ENCODE measurements at places on chromosomes 13 and 19. TPM values are rescaled to one million over a fixed set of nuclear protein-coding genes. Genes with fewer than 3 reads are reported as not detected.

DNA sequence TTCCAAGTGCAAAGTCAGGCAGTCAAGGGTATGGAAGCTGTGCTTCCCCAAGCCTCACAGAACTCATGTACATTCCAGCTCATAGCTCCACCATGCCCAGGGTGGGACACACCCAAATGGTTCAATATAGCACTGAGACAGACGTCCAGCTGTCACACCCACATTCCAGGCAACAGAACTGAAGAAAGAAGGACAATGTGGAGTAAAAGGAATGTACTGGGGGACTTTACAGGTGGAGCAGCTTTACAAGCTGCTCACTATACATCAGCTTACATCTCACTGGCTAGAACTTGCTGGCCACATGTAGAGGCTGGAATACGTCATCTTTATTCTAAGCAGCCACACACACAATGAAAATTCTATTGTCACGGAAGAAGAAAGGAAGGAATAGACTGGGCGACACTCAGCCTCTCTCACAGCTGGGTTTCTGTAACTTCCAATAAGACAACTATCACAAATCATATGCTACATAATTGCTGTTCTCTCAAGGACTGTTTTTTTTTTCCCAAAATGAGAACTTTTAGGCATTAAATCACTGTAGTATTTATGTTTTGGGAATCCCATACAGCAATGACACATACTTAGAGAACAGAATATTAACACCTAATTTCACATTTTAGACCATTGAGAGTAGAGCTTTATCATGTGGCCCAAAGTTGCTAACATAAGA is 86.1 kb downstream of the KLF12 start:
- no peaks in the 10 kb centered on the region for H3K4me1 ChIP-seq
- no peak overlapping the region for H3K4me3 ChIP-seq
- H3K27ac ChIP-seq, result no peak overlapping the region
- no peaks in the 10 kb centered on the region for H3K36me3 ChIP-seq

- no peaks in the 10 kb centered on the region for H3K36me3 ChIP-seq
- no peaks in the 10 kb centered on the region for H3K27me3 ChIP-seq
- no peak for DNase-seq
- no peak overlapping the region for H3K4me3 ChIP-seq
- H3K4me1 ChIP-seq, result no peaks in the 10 kb centered on the region
Measured at GRCh38 chr13:111043575-111043982, 71.5 kb upstream of the ARHGEF7 start.

GRCh38 chr19:37966662-37967231 is 59.7 kb downstream of the SIPA1L3 start:
- no peak for DNase-seq
- no peaks in the 10 kb centered on the region for H3K4me1 ChIP-seq
- no peak overlapping the region for H3K27ac ChIP-seq
- H3K4me3 ChIP-seq, result no peak overlapping the region

The APOC4 gene
- 131 TPM for total RNA-seq

The COMP gene
- total RNA-seq, result not detected

GRCh38 chr19:2774083-2774679 is 8.9 kb downstream of the SGTA start:
- DNase-seq, result no peak
- H3K36me3 ChIP-seq, result no peaks in the 10 kb centered on the region
- H3K4me3 ChIP-seq, result no peak overlapping the region
- no peaks in the 10 kb centered on the region for H3K27me3 ChIP-seq
- peak overlapping the region; percentile 99 for H3K27ac ChIP-seq

DNA sequence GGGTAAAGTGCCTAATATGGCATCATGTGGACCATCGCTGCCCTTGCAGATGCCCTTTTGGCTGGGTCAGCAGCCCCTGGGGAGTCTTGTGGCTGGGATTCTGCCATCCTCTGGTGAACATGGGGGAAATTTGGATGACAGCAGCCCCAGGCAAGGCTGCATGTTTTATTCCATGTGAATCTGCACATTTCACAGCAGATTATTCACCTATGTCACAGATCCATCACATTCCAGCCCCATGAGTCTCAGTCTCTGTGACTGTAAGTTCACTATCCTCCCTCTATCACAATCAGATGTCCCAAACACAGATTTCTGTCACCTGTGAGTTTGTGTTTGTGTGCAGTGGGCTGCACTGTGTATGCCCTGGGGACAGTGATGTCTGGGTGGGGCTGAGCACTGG is 36.8 kb upstream of the PSG9 start:
- DNase-seq, result no peak
- no peaks in the 10 kb centered on the region for H3K36me3 ChIP-seq
- no peak overlapping the region for H3K4me3 ChIP-seq
- H3K27me3 ChIP-seq, result no peaks in the 10 kb centered on the region

DNA sequence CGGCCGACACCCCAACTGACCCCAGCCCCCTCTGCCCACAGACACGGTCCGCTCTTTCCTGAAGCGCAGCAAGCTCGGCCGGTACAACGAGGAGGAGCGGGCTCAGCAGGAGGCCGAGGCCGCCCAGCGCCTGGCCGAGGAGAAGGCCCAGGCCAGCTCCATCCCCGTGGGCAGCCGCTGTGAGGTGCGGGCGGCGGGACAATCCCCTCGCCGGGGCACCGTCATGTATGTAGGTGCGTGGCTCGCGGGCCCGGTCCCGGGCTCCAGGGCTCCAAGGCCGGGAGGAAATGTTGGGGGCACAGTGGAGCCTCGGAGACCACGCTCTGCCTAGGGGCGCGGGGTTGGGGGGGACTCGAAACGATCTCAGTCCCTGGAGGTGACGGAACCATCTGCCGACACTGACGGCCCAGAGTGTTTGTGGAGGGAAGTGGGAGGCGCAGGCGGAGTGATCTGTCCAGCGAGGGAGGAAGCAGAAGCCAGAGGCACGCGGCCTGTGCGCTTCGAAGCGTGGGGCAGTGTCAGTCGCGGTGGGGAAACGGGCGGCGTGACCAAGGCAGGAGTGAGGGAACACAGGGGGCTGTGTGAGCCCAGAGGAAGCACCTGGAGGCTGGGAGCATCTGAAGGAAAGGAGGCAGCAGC is 6.3 kb downstream of the TBCB start:
- no peak overlapping the region for H3K27ac ChIP-seq
- no peak overlapping the region for H3K4me3 ChIP-seq
- H3K4me1 ChIP-seq, result no peaks in the 10 kb centered on the region
- H3K27me3 ChIP-seq, result no peaks in the 10 kb centered on the region
- H3K36me3 ChIP-seq, result peaks cover 8% of the 10 kb centered on the region

DNA sequence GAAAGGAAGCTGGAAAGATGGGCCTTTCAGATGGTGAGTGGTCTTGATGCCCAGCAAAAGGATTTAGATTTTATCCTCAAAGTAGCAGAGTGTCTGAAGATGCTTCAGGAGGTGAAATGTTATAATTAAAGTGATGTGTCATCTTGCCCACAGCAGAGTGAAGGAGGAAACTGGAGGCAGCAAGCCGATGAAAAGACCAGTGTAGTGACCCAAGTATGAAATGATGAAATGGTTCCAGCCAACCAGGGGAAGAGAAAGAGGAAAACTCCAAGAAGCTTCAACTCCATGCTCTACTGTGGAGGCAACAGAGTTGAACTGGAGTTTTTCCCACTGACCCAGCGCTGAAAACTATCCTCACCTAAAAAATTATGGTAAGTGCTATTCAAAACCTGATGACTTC is 66.7 kb downstream of the FOXO1 start:
- peaks cover 17% of the 10 kb centered on the region for H3K4me1 ChIP-seq
- no peak for DNase-seq
- H3K27ac ChIP-seq, result no peak overlapping the region
- no peak overlapping the region for H3K4me3 ChIP-seq

- DNase-seq, result no peak
- no peak overlapping the region for H3K4me3 ChIP-seq
- no peaks in the 10 kb centered on the region for H3K27me3 ChIP-seq
- H3K36me3 ChIP-seq, result peaks cover 3% of the 10 kb centered on the region
- peaks cover 13% of the 10 kb centered on the region for H3K4me1 ChIP-seq
Measured at GRCh38 chr13:24225930-24226329, 65.4 kb downstream of the SPATA13 start.

- no peak for DNase-seq
- H3K4me3 ChIP-seq, result peak overlapping the region; percentile 49
- peaks cover 59% of the 10 kb centered on the region for H3K4me1 ChIP-seq
Measured at GRCh38 chr19:44738136-44738535, 10.4 kb upstream of the BCL3 start.

DNA sequence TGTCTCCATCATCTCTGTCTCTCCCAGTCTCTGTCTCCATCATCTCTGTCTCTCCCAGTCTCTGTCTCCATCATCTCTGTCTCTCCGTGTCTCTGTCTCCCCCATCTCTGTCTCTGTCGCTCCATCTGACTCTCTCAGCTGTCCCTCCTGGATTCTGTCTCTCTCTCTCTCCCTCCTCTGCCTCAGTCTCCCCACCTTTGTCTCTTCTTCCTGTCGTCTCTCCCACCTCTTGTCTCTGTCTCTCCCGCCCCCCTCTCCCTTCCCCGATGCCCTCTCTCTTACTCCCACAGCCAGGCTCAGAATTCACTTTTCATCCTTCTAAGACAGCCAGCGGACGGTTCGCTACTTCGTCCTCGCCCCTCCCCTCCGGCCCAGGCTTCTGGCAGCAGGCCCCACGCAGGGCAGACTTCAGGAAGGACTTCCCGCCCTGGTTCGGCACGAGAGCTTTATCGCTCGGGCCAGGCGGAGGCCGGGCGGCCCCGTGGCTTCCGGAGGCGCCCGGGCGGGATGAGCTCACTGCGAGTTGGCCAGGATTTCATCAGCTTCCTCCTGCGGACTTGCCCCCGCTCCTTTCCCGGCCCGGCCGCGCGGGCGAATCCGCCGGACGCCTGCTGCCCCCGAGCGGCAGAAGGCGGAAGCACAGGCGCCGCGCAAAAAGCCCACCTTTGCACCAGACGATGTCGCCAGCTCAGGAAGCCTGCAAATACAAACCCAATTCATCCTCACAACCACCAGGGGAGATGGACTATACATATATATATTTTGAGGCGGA is 12.4 kb upstream of the CCDC9 start:
- no peak overlapping the region for H3K4me3 ChIP-seq
- H3K36me3 ChIP-seq, result no peaks in the 10 kb centered on the region
- peaks cover 7% of the 10 kb centered on the region for H3K4me1 ChIP-seq

The RGS9BP gene
- total RNA-seq, result under 0.01 TPM

DNA sequence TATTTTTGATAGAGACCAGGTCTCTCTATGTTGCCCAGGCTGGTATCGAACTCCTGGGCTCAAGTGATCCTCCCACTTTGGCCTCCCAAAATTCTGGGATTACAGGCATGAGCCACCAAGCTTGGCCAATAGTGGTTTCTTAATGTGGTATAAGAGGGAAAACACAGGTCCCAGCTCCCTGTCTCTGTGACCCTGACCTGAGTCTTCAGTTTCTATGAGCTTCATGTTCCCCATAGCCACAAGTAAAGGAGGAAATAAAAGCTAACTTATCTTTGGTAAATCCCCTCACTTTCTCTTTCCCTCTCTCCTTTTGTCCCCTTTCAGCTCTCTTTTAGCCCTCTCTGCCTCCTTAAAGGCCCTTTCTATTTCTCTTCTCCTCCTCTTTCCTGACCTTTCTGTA is 50.3 kb downstream of the ABCC4 start:
- H3K27me3 ChIP-seq, result no peaks in the 10 kb centered on the region
- no peaks in the 10 kb centered on the region for H3K4me1 ChIP-seq
- H3K36me3 ChIP-seq, result no peaks in the 10 kb centered on the region
- H3K27ac ChIP-seq, result no peak overlapping the region

DNA sequence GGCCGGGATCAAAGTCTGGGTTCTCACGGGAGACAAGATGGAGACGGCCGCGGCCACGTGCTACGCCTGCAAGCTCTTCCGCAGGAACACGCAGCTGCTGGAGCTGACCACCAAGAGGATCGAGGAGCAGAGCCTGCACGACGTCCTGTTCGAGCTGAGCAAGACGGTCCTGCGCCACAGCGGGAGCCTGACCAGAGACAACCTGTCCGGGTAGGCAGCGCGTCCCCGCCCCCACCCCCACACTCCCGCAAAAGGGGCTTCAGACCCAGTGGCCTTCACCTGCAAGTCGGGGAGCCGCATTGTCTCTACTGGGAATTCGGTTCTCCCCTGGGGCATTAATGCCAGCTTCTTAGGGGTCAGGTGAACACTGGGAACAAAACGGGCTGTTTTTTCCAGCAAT is 114.7 kb upstream of the MCF2L start:
- H3K27ac ChIP-seq, result no peak overlapping the region
- H3K36me3 ChIP-seq, result peaks cover 56% of the 10 kb centered on the region
- H3K27me3 ChIP-seq, result no peaks in the 10 kb centered on the region
- H3K4me1 ChIP-seq, result no peaks in the 10 kb centered on the region
- H3K4me3 ChIP-seq, result no peak overlapping the region
- DNase-seq, result no peak

GRCh38 chr19:2631213-2631821 is 71.2 kb downstream of the GNG7 start:
- H3K27me3 ChIP-seq, result no peaks in the 10 kb centered on the region
- H3K4me3 ChIP-seq, result no peak overlapping the region
- DNase-seq, result no peak
- H3K4me1 ChIP-seq, result peaks cover 21% of the 10 kb centered on the region
- peak overlapping the region; percentile 92 for H3K27ac ChIP-seq

- DNase-seq, result no peak
- H3K36me3 ChIP-seq, result peaks cover 4% of the 10 kb centered on the region
- H3K4me1 ChIP-seq, result no peaks in the 10 kb centered on the region
- H3K4me3 ChIP-seq, result no peak overlapping the region
- H3K27me3 ChIP-seq, result no peaks in the 10 kb centered on the region
Measured at GRCh38 chr19:38970664-38971532, 4.6 kb downstream of the FBXO17 start.

DNA sequence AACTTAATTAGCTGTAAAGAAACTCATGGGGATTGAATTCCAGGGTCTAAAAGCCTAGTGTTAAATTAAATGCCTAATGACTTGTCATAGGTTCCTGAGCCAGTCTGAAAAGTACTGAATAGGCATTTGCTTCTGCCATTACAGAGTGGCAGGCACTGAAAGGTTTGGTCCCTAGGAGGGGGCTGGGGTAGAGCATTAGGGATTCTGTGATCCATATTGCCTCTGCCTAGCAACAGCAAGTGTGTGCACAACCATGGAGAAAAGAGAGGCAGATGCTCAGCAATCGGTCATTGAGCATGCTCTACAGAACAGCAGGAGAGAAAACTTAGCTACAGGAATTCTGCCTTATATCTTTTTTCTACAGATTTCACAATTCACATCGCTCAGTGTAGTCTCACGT is 133.5 kb downstream of the TRPC4 start:
- no peaks in the 10 kb centered on the region for H3K36me3 ChIP-seq
- H3K27me3 ChIP-seq, result no peaks in the 10 kb centered on the region
- no peak overlapping the region for H3K4me3 ChIP-seq
- no peaks in the 10 kb centered on the region for H3K4me1 ChIP-seq

DNA sequence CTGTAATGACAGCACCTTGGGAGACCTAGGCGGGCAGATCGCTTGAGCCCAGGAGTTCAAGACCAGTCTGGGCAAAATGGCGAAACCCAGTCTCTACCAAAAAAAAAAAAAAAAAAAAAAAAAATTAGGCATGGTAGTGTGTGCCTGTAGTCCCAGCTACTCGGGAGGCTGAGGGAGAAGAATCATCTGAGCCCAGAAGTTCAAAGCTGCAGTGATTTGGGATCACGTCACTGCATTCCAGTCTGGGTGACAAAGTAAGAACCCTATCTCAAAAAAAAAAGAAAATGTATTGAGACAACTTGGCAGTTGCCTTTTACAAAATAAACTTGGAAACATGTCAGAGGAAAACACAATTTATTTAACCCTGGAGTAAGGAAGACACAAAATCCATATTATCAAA is 26.8 kb downstream of the RBM26 start:
- no peak overlapping the region for H3K4me3 ChIP-seq
- no peaks in the 10 kb centered on the region for H3K27me3 ChIP-seq
- no peaks in the 10 kb centered on the region for H3K4me1 ChIP-seq
- DNase-seq, result no peak

- no peaks in the 10 kb centered on the region for H3K36me3 ChIP-seq
- no peaks in the 10 kb centered on the region for H3K27me3 ChIP-seq
- no peak overlapping the region for H3K27ac ChIP-seq
- no peak for DNase-seq
Measured at GRCh38 chr13:67278235-67278634, 48.1 kb upstream of the PCDH9 start.
